ENCODE measurements at places on chromosomes 1 and 21.

DNA sequence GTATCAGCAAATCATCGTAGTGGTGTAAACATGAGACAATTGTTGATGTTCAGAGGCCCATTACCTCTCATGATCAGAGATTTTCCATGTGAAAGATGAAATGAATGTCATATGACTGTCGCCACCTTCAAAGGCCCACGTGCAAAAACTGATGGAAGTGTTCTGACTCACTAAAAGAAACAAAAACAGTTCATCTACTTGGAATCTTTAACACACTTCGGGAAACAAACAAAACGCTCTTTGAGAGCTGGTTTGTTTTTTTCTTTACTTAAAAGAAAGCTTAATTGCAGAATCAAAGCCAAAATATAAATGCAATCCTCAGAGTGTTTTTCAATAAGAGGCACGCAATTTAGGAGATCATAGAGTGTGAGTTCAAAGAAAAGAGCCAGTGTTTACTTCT lies 100.8 kb downstream of the PLPPR4 start:
- DNase-seq, result no peak

DNA sequence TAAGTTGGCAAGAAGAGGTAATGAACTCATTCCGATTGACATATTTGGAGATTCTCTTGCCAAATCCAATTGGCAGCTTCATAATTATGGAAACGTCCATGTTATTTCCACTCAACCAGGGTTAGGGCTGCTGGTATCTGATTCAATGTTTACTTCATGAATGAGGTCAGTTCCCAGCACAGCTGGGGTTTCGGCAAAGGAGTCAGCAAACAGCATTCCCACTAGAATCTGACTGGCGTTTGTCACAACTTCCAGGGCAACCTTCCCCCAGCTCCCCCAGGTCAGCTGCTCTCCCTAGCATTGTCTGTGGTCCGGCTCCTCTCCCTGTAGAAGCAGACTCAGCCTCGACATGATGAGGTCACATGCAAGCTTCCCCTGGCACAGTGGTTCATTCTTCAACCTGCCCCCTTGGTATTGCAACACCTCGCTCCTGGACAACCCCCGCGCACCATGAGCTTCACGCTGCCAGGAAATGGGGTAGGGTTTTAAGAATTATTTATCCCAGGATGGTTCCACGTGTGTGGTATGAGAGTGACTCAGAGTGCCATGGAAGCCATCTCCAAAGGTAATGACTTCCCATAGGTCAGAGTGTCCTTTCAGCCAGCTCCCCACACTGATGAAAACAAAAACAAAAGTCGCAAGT lies 100.7 kb upstream of the SLC25A33 start:
- DNase-seq, result peak; percentile 24

GRCh38 chr1:154735804-154736168 lies 127.8 kb upstream of the ADAR start:
- no peak for DNase-seq

- DNase-seq, result no peak
Measured at GRCh38 chr1:155247667-155248553, 7.4 kb downstream of the ENTREP3 start.

DNA sequence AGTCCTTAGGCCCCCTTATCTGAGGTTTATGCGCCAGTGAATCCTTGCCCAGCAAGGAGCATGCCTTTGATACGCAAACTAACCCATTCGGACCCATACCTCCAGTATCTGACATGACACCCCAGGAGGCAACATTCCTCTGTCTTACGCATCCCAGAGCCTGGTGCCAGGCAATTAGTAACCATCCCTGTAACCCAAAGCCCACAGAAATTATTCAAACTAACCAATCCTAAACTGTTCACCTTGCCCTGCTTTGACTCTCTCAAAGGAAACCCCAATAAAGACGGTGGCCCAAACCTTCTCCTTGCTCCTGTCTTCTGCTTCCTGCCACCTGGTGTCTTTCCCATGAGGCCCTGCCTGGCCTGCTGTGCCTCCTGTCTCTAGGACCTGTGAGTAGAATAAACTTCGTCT lies 36.4 kb downstream of the ZNF496 start:
- DNase-seq, result no peak

DNA sequence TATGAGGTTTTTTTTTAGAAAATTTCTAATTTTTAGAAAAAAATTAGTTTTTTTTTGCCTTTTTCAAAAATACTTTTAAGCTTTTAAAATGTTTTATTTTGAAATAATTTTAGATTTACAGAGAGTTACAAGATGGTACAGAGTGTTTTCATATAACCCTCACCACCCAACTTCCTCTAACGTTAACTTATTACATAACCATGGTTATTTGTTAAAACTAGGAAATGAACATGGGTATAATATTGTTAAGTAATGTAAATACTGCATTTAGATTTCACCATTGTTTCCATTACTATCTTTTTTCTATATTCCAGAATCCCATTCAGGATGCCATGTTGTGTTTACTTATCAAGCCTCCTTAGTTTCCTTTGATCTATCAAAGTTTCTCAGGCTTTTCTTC lies 45.2 kb upstream of the ST6GALNAC3 start:
- DNase-seq, result no peak
